ENCODE measurements at places on chromosomes 4 and X. TPM values are rescaled to one million over a fixed set of nuclear protein-coding genes. Genes with fewer than 3 reads are reported as not detected.

GRCh38 chrX:7828594-7828993 is 14.4 kb upstream of the VCX start:
- H3K36me3 ChIP-seq: no peaks in the 10 kb centered on the region
- H3K4me1 ChIP-seq: no peaks in the 10 kb centered on the region
- no peak overlapping the region for H3K4me3 ChIP-seq

DNA sequence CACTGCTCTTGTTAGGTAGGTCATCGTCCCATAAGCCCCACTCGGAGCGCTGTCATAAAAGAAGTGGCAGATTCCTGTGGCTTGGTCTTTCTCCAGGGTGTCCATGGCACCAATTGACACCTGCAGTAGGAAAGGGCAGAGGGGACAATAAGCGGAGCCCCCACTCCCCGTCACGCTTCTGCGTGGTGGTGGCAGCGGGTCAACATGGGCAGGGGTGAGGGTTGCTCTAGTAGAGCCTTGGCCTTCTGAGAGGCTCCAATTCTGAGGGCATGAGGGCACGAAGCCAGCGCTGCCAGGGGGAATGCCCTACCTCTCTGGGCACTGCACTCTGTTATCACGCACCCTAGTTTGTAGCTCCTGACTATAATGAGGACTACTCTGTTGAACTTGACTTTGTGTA is 90.4 kb downstream of the PHKA2 start:
- DNase-seq: no peak
- H3K36me3 ChIP-seq: peaks cover 18% of the 10 kb centered on the region
- no peaks in the 10 kb centered on the region for H3K27me3 ChIP-seq
- no peaks in the 10 kb centered on the region for H3K4me1 ChIP-seq
- no peak overlapping the region for H3K4me3 ChIP-seq
- H3K27ac ChIP-seq: no peak overlapping the region

- no peak for DNase-seq
- H3K27ac ChIP-seq: no peak overlapping the region
- no peaks in the 10 kb centered on the region for H3K4me1 ChIP-seq
- H3K36me3 ChIP-seq: no peaks in the 10 kb centered on the region
Observed at GRCh38 chr4:78235800-78236199, 178.7 kb downstream of the FRAS1 start.

GRCh38 chrX:19557822-19558221 is 42.5 kb upstream of the MAP3K15 start:
- no peak overlapping the region for H3K4me3 ChIP-seq
- no peaks in the 10 kb centered on the region for H3K27me3 ChIP-seq
- H3K4me1 ChIP-seq: no peaks in the 10 kb centered on the region
- H3K27ac ChIP-seq: no peak overlapping the region
- no peak for DNase-seq

The METTL14 gene
- 64.8 TPM for total RNA-seq
